ENCODE measurements at places on chromosomes 11 and 22. TPM values are rescaled to one million over a fixed set of nuclear protein-coding genes. Genes with fewer than 3 reads are reported as not detected.

MYO18B gene
- total RNA-seq, result not detected

MMP26 gene
- not detected for total RNA-seq

IGLL5 gene
- not detected for total RNA-seq

CARNS1 gene
- 0.16 TPM for total RNA-seq

OR52E8 gene
- not detected for total RNA-seq

ARL2 gene
- total RNA-seq, result 85.9 TPM

OR51I1 gene
- total RNA-seq, result not detected

AGBL2 gene
- total RNA-seq, result 1.3 TPM

OR4C13 gene
- total RNA-seq, result not detected

TSG101 gene
- total RNA-seq, result 72.9 TPM

KRTAP5-7 gene
- 0.61 TPM for total RNA-seq

MED19 gene
- total RNA-seq, result 10.2 TPM

C11orf86 gene
- not detected for total RNA-seq

GRIA4 gene
- 0.49 TPM for total RNA-seq

OR10A2 gene
- not detected for total RNA-seq

PHOX2A gene
- total RNA-seq, result not detected

OR52I2 gene
- not detected for total RNA-seq

SCUBE2 gene
- 3.6 TPM for total RNA-seq

EFCAB6 gene
- total RNA-seq, result 2.6 TPM

STK33 gene
- 0.49 TPM for total RNA-seq

CARD18 gene
- not detected for total RNA-seq

KRTAP5-2 gene
- not detected for total RNA-seq

BTBD10 gene
- total RNA-seq, result 40.1 TPM

PTGDR2 gene
- 2.6 TPM for total RNA-seq

RIC3 gene
- not detected for total RNA-seq
